ENCODE measurements at places on chromosomes 6 and 20. TPM values are rescaled to one million over a fixed set of nuclear protein-coding genes. Genes with fewer than 3 reads are reported as not detected.

The NKX2-4 gene
- not detected for total RNA-seq

The AGER gene
- 1.7 TPM for total RNA-seq

The MAP3K5 gene
- 2.1 TPM for total RNA-seq

The SLC35D3 gene
- not detected for total RNA-seq

The LCA5 gene
- total RNA-seq = 0.93 TPM

The MCUR1 gene
- 9.0 TPM for total RNA-seq

The HMGN4 gene
- total RNA-seq = 77.3 TPM

The TRIM10 gene
- not detected for total RNA-seq

The UNC5CL gene
- total RNA-seq = 0.65 TPM

The TBC1D32 gene
- total RNA-seq = 0.74 TPM

Data from A549 treated with AZD2906 at 1 μM for 4 hours (cell line).